ENCODE measurements at places on chromosomes 5 and 9.

- no peak for DNase-seq
Observed at GRCh38 chr9:14520341-14520740, 172.9 kb downstream of the ZDHHC21 start.

- DNase-seq: no peak
Observed at GRCh38 chr9:37335238-37335637, 87.3 kb upstream of the GRHPR start.

- no peak for DNase-seq
Observed at GRCh38 chr9:101674165-101674564, 64.3 kb downstream of the GRIN3A start.

DNA sequence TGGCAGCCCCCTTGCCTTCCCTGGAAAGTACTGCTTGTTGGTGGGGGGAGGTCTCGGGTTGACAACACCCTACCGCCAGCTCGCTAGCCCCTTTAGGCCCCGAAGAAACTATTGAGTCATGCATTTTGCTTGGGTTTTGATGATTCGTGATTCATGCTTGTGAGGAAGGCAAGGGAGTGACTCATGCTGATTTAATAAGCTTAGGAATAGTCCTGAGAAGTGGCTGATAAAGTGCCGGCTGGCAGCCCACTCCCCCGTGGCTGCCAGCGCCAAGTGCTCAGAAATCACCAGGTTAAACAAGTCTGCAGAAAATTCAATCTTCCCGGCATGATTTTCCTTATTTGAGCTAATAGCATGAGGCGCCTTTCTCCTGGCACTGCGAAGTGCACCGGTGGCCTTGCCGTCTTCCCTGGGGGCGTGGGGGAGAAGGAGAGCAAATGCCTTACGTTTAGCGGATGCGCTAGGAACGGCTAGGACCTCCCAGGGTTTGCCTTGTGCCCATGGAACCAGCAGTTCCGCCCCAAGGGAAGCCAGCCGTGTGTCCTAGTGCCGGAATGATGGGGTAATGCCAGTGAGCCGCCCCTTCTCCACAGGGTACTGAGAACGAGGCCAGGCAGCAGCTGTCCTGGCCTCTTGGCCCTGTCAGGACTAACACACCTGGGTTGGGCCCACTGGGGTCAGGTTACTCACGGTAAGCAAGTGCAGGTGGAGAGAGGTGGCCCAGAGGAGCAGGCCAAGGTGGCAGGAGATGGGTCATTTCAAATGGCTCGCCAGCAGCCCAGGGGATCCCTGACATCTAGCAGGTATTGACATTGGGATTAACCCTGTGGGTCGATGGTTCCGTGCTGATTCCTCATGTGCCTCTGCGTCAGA, 151.9 kb downstream of the MACROH2A1 start:
- DNase-seq: peak; percentile 98

GRCh38 chr9:131666029-131666428, 73.8 kb downstream of the RAPGEF1 start:
- peak; percentile 63 for DNase-seq

- DNase-seq: peak; percentile 39
Observed at GRCh38 chr5:65327582-65327981, 154.1 kb downstream of the ADAMTS6 start.

DNA sequence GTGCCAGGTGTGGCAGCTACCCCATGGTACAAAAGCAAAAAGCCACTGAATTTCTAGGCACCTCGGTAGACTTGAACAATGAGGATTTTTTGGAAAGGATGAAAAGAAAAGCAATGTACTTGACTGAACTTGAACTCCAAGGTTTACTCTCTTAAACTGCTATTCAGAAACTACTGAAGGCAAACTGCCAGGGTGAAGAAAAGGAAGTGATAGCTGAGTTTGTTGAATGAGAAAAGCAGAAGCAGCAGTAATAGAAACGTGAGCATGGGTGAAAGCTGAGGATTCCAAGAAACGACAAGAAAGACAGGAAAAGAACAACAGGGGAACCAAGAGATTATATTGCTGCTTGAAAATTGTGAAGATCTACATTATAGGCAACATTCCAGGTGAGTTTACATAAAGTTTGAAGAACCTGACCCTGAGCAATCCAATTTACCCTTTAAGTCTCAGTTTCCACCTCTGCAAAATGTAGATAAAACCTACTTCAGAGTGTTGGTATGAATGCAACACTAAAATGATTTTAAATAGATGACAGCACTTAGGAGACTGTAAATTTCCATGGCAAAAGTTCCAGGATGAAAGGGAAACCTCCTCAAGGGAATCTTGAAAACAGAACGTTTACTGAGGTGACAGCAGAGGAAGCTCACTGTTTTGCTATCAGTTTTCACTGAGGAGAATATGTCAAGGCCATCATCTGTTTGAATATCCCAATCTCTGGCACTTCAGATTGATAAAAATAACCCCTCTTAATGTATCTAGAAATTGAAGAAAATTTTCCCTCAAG, 245.8 kb downstream of the SPATA31D1 start:
- DNase-seq: no peak

GRCh38 chr5:169636477-169637084, 494 bp upstream of the DOCK2 start:
- no peak for DNase-seq

GRCh38 chr5:32522429-32523143, 62.8 kb upstream of the SUB1 start:
- DNase-seq: peak; percentile 96
